Brain (organoid and tissue), 16 donors: ENCODE measurements at places on chromosomes 1 and 21. TPM values are rescaled to one million over a fixed set of nuclear protein-coding genes. Genes with fewer than 3 reads are reported as not detected.

- no peak for DNase-seq
Measured at GRCh38 chr1:177472567-177472966, 301.8 kb downstream of the BRINP2 start.

The SLC6A9 gene
- polyA plus RNA-seq, result 26.0 TPM

GRCh38 chr1:51491166-51491981, 27.7 kb downstream of the EPS15 start:
- no peak for DNase-seq

GRCh38 chr1:25704267-25704691, 87.7 kb downstream of the MAN1C1 start:
- DNase-seq, result no peak
